Stimulated activated CD4-positive, alpha-beta T cell treated with anti-CD3 and anti-CD28 coated beads, Interleukin-4, amount 100 ng/mL, for 1 hour (primary cell): ENCODE measurements at places on chromosomes 4 and X.

- DNase-seq, result no peak
These were observed 46.1 kb downstream of the CCDC158 start for GRCh38 chr4:76374798-76375197.

DNA sequence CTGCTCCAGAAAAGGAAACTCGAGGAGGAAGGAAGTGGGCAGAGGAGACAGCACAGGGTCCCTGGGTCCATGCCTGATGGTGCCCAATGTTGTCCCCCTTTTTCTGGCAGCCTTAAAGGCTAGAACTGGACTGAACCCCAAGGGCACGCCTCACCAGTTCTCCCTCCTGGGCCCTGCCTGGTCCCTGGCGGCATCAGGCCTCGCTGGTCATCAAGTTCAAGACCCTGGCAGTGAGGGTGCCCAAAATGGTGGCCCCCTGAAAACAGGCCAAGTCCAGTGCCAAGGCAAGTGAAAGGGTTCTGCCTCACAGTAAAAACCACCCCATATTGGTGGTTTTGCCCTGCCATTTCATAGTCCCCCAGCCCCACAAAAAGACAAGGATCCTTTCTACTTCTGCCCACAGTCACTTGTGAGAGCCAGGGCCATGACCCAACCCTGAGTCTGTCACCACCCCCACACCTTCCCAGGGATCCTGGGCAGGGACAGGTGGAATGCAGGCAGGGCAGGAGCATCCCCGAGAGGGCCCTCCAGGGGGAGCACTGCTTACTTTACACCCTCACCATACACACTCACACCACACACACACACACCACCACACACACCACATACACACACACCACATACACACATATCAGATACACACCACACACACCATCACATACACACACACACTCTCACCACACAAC is 107.6 kb downstream of the DCTD start:
- DNase-seq, result no peak

DNA sequence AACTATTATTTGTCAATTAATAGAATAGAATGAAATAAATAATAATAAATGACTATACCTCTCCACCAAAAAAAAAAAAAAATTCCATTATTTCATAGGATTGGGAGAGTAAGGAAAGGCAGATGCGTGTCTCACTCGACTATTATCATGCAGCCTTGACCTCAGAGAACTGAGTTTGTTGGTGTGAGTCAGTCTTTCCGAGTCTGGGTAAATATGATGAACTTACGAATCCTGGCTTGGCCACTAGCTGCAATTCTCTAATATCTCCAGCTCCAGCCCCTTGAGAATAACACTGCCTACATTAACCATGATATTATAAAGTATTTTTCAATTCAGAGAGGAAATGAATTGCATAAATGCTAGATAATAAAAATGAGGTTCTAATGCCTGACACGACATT is 46.6 kb upstream of the DHX15 start:
- DNase-seq, result no peak

- no peak for DNase-seq
These were observed 141.1 kb downstream of the QDPR start for GRCh38 chr4:17370818-17371217.

- DNase-seq, result no peak
These were observed 131.2 kb upstream of the PCDH18 start for GRCh38 chr4:137663251-137664045.

DNA sequence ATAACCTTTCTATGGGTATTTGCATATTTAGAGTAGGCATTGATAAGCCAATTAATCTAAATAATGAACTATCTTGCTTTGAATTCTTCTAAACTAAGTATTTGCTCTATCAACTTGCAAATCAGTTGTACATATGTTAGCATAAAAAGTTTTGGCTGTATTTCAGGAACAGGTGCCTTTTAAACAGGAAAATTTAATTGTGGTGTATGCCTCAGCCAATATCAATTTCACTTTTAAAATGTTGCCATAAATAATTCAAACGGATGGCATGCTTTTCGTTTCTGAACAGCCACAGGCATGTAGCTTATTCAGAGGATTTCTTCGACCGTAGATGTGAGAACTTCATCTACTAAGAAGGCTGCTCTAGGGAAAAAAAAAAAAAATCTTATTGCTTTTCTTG is 99.9 kb downstream of the DCLK2 start:
- DNase-seq, result no peak

- no peak for DNase-seq
These were observed 31.5 kb upstream of the HPGD start for GRCh38 chr4:174553828-174554227.

GRCh38 chr4:24657768-24658617 is 73.6 kb upstream of the DHX15 start:
- no peak for DNase-seq

- no peak for DNase-seq
These were observed 43.1 kb upstream of the SETD7 start for GRCh38 chr4:139599076-139599475.

DNA sequence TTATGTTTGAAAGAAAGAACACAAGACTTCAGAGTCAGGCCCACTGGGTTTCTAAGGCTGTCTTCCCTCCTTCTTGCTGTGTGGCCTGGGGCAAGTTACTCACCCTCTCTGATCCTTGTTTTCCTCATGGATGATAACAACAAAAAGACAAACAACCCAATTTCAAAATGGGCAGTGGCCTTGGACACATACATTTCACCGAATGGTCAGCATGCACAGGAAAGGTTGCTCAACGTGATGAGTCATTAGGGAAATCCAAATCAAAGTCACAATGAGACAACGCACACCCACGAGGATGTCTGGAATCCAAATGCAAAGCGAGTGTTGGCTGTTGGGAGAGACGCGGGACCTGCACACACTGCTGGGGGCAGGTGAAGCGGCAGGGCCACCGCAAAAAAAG is 50.8 kb upstream of the PPP2R2C start:
- DNase-seq, result no peak

DNA sequence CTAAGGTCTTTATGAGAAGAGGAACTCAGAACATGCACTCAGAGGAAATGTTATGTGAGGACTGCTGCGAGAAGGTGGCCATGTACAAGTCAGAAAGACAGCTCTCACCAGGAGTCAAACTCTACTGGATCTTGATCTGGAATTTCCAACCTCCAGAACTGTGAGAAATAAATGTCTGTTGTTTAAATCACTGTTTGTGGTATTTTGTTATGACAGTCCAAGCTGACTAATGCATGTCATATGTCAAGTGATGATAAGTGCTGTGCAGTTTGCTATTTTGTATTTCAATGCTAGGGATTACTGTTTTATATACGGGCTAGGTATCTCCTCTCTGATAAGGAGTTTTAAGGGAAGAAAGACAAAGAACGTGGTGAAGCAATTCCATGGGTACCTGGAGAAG is 162.3 kb downstream of the CPEB2 start:
- no peak for DNase-seq

DNA sequence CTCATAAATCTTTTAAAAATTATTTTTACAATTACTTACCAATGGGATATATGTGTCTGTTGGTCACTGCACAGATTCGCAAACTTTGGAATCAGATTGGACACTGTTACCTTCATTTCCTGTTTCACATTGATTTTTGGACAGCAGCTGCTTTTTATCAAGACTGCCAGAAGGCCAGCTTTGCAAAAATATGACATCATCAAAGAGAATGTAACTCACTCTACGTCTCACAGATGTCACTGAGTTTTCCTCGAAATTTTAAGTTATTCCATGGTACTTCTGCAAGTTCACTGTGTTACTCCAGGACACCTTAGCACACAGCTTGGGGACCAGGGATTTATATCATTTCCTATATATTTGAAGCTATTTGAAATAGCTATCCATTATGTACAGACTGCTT is 31.8 kb upstream of the MAGEB2 start:
- DNase-seq, result no peak

GRCh38 chr4:84159762-84160161 is 339.3 kb downstream of the NKX6-1 start:
- no peak for DNase-seq

DNA sequence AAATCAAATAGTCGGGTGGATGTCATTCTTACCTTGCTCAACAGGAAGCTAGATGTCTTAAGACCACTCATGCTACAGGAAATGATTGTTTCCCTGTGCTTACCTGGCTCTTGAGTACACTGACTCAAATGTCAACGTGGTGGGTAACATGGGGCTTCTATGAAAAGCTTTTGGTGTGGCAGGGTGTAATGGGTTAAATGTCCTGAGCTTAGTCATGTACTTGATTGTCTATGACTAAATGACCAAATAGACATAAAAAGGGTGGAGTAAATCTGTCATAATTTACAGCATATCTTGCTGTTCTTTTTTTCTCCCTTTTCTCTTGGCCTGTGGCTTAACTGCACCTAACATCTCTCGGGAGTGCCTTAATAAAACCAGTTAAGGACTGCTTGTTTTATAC is 44.9 kb downstream of the CCNG2 start:
- DNase-seq, result no peak

- peak; percentile 31 for DNase-seq
These were observed 3.1 kb upstream of the SFRP2 start for GRCh38 chr4:153791746-153792617.
